ENCODE measurements at places on chromosomes 16 and 17. TPM values are rescaled to one million over a fixed set of nuclear protein-coding genes. Genes with fewer than 3 reads are reported as not detected.

Gene JPH3
- total RNA-seq: 1.9 TPM

Gene MMP28
- total RNA-seq: 0.17 TPM

Gene WNK4
- 0.96 TPM for total RNA-seq

Gene TMEM219
- total RNA-seq: 175 TPM

Gene NOTUM
- total RNA-seq: not detected

Gene TP53TG3F
- not detected for total RNA-seq

Gene TNS4
- 0.34 TPM for total RNA-seq

Gene NLRC5
- 14.1 TPM for total RNA-seq

Gene PPY
- not detected for total RNA-seq

Gene TMEM95
- not detected for total RNA-seq

Gene AHSP
- not detected for total RNA-seq

Gene ITGAL
- 0.04 TPM for total RNA-seq

Gene HCRT
- not detected for total RNA-seq

Gene KRT24
- not detected for total RNA-seq

Gene SLC16A6
- total RNA-seq: 0.38 TPM

Gene ALOX12
- 1.4 TPM for total RNA-seq

Gene SUPT4H1
- 41.8 TPM for total RNA-seq

Gene TERB1
- total RNA-seq: 0.27 TPM

Gene ASGR1
- total RNA-seq: 9.0 TPM

Gene PRSS33
- not detected for total RNA-seq

Gene C16orf96
- not detected for total RNA-seq

Gene MED1
- 39.9 TPM for total RNA-seq

Gene DHRS7C
- total RNA-seq: not detected

Gene CD79B
- 0.14 TPM for total RNA-seq

Gene TMEM238L
- total RNA-seq: not detected

Gene ACSM2B
- total RNA-seq: not detected

Gene GCGR
- total RNA-seq: not detected

Gene TP53TG3
- not detected for total RNA-seq

Gene TOP2A
- total RNA-seq: 17.4 TPM

Gene PRRT2
- 0.27 TPM for total RNA-seq

Gene OMG
- not detected for total RNA-seq

Gene NTN3
- total RNA-seq: 0.17 TPM

Gene CFAP97D1
- total RNA-seq: not detected

Gene PERCC1
- not detected for total RNA-seq

Gene RASD1
- total RNA-seq: 0.17 TPM

Gene ACSM2A
- total RNA-seq: not detected

Gene ELMO3
- total RNA-seq: 5.9 TPM

Gene TSNAXIP1
- total RNA-seq: 0.63 TPM

Gene NOD2
- 0.46 TPM for total RNA-seq

Gene FNDC8
- total RNA-seq: not detected

Gene PRSS22
- total RNA-seq: 76.0 TPM

Gene MYL11
- not detected for total RNA-seq

Gene PDILT
- total RNA-seq: not detected

Gene IRF8
- total RNA-seq: 2.2 TPM

Gene MYH1
- total RNA-seq: not detected
